ENCODE measurements at places on chromosomes 1 and 21.

GRCh38 chr1:14149431-14149830 is 449.1 kb upstream of the KAZN start:
- H3K27me3 ChIP-seq: peaks cover 3% of the 10 kb centered on the region
- no peak overlapping the region for H3K27ac ChIP-seq
- H3K4me3 ChIP-seq: no peak overlapping the region
- no peaks in the 10 kb centered on the region for H3K36me3 ChIP-seq

GRCh38 chr1:101182627-101183387 is 54.0 kb upstream of the S1PR1 start:
- H3K27me3 ChIP-seq: peaks cover 1% of the 10 kb centered on the region
- DNase-seq: no peak
- peaks cover 8% of the 10 kb centered on the region for H3K36me3 ChIP-seq
- no peak overlapping the region for H3K4me3 ChIP-seq

DNA sequence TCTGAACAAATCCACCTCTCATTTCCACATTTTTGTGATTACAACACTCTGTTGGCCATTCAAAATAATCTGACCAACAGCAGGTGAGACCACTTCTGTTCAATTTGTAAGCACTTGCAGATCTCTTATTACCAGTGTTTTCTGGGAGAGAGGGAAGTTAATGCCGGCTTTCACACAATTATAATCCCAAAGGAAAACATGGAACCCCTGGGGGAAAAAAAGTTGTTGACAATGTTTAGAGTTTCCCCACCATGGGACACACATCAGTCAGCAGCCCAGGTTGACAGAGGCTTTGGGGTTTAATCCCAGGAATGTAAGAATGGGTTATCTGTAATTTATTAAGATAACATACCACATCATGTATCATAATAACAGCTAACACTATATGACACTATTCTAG is 68.4 kb upstream of the TNFSF4 start:
- peaks cover 13% of the 10 kb centered on the region for H3K36me3 ChIP-seq
- no peak for DNase-seq
- no peak overlapping the region for H3K4me3 ChIP-seq
- H3K27me3 ChIP-seq: peaks cover 14% of the 10 kb centered on the region
- no peak overlapping the region for H3K27ac ChIP-seq

DNA sequence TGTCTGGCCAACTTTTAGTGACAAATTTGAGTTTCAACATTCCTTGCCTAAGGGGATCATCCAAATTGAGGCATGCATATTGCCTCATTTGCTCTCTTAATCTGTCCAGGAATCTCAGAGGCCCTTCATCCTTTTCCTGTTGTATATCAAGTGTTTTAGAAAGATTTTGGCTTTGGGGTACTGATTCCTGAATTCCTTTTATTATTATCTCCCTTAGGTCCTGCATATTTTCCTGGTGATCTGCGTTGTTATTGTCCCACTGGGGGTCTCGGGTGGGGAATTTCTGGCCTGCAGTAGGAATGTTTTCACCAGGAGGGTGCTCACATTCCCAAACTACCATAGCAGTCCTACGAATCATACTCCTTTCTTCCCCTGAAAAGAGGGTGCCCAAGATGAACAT is 4.4 kb upstream of the AADACL3 start:
- no peak for DNase-seq
- H3K4me3 ChIP-seq: no peak overlapping the region
- H3K4me1 ChIP-seq: no peaks in the 10 kb centered on the region
- H3K27me3 ChIP-seq: peaks cover 10% of the 10 kb centered on the region

DNA sequence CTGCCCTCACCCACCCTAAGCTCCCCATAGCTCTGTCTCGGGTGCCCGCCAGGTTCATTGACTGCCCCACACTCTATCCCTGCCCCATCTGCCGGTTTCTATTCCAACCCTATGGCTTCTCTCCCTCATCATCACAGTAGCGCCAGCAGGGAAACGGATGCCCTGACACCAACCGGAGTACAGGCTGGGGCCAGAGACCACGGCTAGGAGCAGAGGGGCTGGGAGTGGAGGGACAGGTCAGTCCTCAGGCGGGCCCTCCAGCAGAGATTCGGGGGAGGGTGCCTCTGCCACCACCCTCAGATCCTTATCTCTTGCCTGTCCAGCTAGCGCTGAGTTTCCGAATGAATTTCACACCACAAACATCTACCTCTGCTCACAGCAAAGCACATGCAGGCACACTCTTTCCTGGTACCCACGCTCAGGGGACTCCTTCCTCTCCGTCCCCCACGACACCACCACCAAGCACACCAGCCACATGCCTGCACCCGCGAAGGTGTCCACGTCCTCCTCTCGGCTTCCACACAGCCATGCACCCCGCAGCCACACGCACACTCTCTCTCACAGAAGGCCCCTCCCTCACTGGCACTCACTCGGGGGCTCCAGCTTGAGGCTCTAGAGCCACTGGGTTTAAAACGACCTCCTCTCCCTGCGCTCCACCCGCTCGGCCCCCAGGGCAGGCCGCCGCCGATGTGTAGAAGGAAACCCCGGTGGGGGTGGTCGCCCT is 7.2 kb downstream of the TAL1 start:
- peaks cover 7% of the 10 kb centered on the region for H3K4me1 ChIP-seq
- no peak for DNase-seq
- no peak overlapping the region for H3K4me3 ChIP-seq
- no peaks in the 10 kb centered on the region for H3K36me3 ChIP-seq
- H3K27me3 ChIP-seq: peaks cover 18% of the 10 kb centered on the region

- no peak overlapping the region for H3K4me3 ChIP-seq
- H3K27me3 ChIP-seq: peaks cover 9% of the 10 kb centered on the region
- peak overlapping the region; percentile 51 for H3K27ac ChIP-seq
- DNase-seq: no peak
- peaks cover 10% of the 10 kb centered on the region for H3K36me3 ChIP-seq
These were observed 94.7 kb upstream of the ERRFI1 start for GRCh38 chr1:8120693-8121260.

DNA sequence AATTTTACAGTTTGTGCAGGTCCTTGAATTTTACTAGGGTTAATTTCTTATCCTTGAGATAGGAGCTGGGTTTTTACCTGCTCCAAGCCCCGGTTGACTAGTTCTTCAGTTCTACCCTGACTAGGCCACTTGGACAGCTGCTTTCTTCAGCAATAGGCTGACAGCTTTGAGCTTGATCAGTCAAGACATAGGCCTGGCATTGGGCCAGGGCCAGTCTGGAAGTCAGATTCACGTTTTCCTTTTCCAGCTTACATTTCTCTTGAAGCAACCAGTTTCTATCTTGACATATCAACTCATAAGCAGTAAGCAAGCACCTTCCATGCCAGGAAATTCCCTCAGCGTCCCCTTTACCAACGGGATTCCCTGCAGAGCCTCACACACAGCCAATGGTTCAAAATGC is 63.7 kb upstream of the AJAP1 start:
- H3K4me1 ChIP-seq: no peaks in the 10 kb centered on the region
- peaks cover 3% of the 10 kb centered on the region for H3K27me3 ChIP-seq
- H3K36me3 ChIP-seq: no peaks in the 10 kb centered on the region

GRCh38 chr1:67469431-67469830 is 39.2 kb upstream of the SERBP1 start:
- peaks cover 3% of the 10 kb centered on the region for H3K36me3 ChIP-seq
- H3K27ac ChIP-seq: no peak overlapping the region
- no peaks in the 10 kb centered on the region for H3K4me1 ChIP-seq
- H3K4me3 ChIP-seq: no peak overlapping the region
- peaks cover 2% of the 10 kb centered on the region for H3K27me3 ChIP-seq

GRCh38 chr1:222043444-222044292 is 301.8 kb upstream of the DUSP10 start:
- DNase-seq: no peak
- H3K36me3 ChIP-seq: no peaks in the 10 kb centered on the region

- no peaks in the 10 kb centered on the region for H3K36me3 ChIP-seq
- peaks cover 19% of the 10 kb centered on the region for H3K27me3 ChIP-seq
- H3K27ac ChIP-seq: no peak overlapping the region
- H3K4me3 ChIP-seq: no peak overlapping the region
These were observed 12.3 kb downstream of the SERTAD4 start for GRCh38 chr1:210244746-210245367.

DNA sequence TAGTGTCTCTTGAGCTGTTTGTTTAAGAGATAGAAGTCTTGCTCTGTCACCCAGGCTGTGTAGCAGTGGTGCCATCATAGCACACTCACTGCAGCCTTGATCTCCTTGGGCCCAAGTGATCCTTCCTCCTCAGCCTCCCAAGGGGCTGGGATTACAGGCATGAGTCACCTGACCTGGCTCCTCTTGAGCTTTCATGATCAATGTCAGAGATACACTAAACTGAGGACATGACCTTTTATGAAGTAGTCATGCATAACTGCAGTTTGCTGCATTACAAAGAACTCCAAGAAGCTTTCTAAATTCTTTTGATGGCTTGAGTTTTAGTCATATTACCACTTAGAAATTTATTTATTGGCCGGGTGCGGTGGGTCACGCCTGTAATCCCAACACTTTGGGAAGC is 77.7 kb downstream of the CC2D1B start:
- no peak overlapping the region for H3K27ac ChIP-seq
- H3K4me1 ChIP-seq: no peaks in the 10 kb centered on the region
- no peaks in the 10 kb centered on the region for H3K36me3 ChIP-seq
- DNase-seq: no peak

- peaks cover 23% of the 10 kb centered on the region for H3K27me3 ChIP-seq
- DNase-seq: no peak
- peaks cover 7% of the 10 kb centered on the region for H3K36me3 ChIP-seq
- H3K4me1 ChIP-seq: peaks cover 100% of the 10 kb centered on the region
- peak overlapping the region; percentile 99 for H3K27ac ChIP-seq
- peak overlapping the region; percentile 80 for H3K4me3 ChIP-seq
These were observed 63.2 kb downstream of the ITPKB start for GRCh38 chr1:226675715-226676357.
